ENCODE measurements at places on chromosomes 12 and 14.

- DNase-seq = no peak
These were observed 5.9 kb upstream of the RCOR1 start for GRCh38 chr14:102586420-102587104.

- no peak for DNase-seq
These were observed 207.0 kb downstream of the MYRFL start for GRCh38 chr12:70032076-70032475.

DNA sequence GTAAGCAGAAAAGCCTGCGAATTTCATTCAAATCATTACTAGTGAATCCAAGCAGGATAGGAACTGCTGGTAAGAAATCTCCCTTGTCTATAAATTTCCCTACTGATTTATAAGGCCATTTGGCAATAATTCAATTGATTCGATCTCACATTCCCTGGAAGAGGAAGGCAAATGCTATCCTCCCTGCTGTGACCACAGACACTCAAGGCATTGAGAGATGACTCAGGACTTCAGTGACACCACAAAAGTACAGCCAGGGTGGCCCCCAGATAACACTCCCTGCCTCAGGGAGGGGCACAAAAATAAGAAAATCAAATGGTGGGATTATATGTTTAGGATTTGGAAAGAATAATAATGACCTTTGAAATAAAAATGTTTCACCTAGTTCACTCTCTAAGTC is 162.7 kb downstream of the GRIP1 start:
- DNase-seq = no peak

GRCh38 chr14:46248001-46248630 is 403.5 kb downstream of the RPL10L start:
- no peak for DNase-seq

DNA sequence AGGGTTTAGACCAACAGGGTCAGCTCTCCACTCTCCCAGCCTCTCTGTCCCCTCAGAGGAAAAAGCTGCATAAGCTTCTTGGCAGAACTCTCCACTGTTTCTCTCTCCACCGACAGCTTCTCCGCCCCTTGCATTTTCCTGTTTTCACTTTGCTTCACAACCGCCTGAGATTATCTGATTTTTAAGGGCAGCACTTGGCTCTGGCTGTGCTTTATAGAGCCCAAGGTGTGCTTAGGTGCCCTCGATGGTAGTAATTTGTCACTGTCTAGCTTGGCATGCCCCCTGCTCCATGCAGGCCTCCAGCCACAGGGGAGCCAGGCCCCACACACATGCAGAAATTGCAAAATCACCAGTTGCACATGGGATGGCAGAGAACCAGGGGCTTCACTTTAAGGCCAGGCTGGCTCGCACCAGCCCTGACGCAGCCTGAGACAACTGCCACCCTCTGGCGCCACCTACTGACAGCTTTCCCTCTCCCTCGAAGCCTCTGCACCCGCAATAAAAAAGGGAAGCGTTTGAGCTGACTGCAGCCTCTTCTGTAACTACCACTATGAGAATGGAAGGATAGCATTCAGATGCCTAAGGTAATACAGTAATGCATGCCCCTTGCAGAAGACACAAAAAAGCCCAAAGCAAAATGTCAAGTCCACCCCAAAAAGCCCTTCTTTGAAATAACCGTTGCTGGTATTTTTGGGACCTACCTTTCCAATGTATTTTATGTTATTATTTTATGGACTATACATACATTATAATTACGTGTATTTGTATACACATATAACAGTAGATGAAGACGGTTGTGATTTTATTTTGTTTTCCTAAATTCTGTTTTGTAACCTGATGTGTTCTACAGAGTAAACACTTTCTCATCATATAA is 32.0 kb upstream of the RIMBP2 start:
- DNase-seq = peak; percentile 85

- DNase-seq = no peak
These were observed 7.7 kb downstream of the RARG start for GRCh38 chr12:53224061-53224896.

GRCh38 chr12:68538726-68539614 is 71.7 kb upstream of the RAP1B start:
- DNase-seq = peak; percentile 62

DNA sequence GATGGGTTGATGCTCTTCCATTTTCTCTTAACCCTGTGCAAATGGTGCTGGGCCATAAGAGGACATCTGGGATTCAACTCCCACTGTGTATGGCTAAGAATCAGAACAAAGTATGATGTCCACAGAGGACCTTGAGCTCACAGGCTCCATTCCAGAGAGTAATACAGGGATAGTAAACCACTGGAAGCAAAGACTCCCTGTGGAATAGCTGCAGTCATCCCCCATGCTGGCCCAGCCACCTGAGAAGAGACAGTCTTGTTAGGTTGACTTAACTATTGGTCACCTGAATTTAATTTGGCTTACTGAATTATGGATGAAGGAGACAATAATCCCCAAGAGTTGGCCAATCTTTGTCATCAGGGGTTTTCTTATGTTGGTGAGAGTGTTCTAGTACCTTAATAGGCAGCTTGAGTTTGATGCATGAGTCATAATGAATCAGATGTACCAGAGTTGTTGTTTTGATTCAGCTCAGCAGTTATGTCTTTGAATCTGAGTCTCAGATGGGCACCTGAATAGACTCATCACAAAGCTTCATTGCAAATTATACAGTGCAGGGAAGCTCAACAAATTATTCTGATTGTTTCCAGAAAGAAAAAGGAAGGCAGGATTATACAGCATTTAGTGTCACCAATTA is 122.7 kb downstream of the SSPN start:
- no peak for DNase-seq

DNA sequence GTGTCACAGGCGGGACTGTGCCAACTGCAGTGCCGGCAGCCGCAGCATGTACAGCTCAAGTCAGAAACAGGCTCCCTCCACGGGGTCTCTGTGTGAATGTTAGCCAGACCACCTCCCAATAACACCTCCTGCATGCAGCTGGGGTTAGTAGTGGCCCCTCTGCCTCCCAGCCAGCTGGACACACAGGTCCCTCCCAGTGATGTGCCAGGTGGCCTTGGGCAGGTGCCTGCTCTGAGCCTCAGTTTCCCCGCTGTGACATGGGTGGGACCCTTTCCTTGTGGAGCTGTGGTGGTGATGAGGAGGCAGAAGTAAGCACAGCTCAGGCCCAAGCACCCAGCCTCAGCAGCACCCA is 139.9 kb downstream of the ADGRD1 start:
- no peak for DNase-seq

DNA sequence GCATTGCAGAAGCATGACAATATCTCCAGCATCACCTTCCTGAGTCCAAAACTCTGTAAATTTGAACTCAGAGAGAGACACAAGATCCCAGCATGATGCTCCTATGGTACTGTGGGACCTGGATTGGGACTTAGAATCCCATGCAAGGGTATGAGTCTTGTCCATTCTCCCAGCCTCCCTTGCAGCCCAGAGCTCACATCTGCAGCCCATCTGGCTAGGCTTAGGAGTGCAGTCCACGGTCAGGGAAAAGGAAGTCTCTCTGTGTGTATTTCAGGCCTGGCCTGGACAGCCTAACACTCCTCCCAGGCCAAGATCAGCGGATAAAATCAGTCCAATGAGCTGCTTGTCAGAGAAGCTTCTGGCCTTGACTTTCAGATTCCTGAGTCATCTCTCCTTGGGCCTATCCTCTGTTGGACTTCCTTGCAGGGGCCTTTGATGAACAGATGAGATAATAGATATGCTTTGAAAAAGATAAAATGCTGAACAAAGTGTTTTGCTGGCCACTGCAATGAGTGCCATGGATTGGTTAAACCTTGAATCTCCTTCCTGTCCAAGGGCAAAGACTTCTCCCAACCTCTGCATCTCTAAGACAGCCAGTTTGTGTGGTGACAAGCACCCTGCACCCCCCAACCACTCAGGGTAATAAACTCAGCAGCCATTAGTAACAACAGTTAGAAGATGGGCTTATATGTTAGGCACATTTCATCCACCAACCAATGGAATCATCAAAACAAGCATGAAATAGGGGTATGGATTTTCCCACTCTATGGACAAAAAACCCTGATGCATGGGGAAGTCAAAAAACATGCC is 412.8 kb upstream of the TBX3 start:
- no peak for DNase-seq

DNA sequence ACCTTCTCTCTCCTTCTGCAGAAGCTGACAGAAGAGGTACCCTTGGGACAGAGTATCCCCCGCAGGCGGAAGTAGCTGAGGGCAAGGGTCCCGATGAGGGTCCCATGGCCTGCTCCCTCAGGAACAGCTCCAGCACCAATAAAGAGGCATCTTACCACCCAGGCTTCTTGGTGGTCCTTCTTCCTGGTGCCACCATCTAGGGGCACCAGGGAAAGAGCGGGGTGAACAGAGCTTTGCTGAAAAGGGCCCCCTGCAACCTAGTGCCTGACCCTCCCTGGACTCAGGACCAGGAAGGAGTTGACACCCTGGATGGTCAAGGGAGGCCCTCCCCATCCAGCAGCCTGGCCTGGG is 591 bp upstream of the IRF9 start:
- DNase-seq = no peak

GRCh38 chr12:53219956-53220693 is 11.9 kb downstream of the RARG start:
- DNase-seq = peak; percentile 55

GRCh38 chr12:57756406-57757341 is 1.8 kb downstream of the MARCHF9 start:
- peak; percentile 61 for DNase-seq

- DNase-seq = peak; percentile 89
These were observed 22.9 kb downstream of the ETFBKMT start for GRCh38 chr12:31682136-31682962.

DNA sequence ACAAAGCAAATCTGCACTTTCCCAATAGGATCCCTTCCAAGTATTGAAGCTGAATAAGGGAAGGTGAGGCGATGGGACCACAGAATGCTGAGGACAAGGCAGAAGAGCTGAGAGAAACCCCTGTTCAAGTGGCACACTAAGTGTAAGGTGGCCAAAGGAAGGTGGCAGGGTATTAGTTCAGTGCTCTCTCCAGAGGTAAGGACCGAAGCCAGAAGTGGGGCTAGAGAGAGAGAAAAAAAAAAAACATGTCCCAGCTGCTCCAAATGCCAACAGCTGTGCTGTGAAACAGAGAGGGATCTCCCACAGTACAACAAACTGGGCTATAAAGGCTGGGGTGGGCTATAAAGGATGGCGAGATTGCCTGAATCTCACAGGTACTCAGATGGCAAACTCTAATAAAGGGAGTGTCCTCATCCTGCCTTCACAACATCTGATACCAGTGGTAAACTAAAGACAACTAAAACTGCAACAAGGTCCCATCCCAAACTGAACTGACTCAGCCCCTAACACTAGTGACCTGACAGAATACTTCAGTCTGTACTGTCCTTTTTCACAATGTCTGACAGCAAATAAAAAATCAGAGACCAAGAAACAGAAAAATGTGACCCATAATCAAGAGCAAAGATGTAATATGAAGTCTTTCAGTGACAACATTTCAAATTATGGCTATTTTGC is 47.9 kb downstream of the CDK17 start:
- no peak for DNase-seq

- DNase-seq = no peak
These were observed 237.6 kb upstream of the SFSWAP start for GRCh38 chr12:131473261-131473660.

- DNase-seq = no peak
These were observed 35.9 kb downstream of the FLRT2 start for GRCh38 chr14:85565862-85566296.

- no peak for DNase-seq
These were observed 408.7 kb downstream of the ADAMTS20 start for GRCh38 chr12:43143278-43143677.

DNA sequence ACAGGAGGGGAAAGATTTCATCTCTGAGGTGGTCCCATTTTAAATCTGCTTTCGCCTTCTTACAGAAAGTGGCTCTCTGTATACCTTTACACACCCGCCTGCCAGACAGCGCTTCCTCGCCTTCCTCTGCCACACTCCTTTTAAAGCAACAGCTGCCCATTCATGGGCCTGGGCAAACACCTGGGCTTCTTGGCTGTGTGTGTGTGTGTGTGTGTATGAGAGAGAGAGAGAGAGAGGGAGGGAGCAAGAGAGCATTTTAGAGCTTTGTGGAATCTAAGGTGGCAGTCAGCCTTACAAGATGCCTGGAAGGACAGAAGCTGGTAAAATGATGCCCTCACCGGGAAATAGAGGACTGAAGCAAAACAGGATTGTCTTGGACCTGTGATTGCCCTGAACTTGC is 20.0 kb downstream of the PTHLH start:
- no peak for DNase-seq
